ENCODE measurements at places on chromosomes 7 and 10.

GRCh38 chr10:85619832-85620231 lies 746.8 kb downstream of the GRID1 start:
- DNase-seq, result no peak

DNA sequence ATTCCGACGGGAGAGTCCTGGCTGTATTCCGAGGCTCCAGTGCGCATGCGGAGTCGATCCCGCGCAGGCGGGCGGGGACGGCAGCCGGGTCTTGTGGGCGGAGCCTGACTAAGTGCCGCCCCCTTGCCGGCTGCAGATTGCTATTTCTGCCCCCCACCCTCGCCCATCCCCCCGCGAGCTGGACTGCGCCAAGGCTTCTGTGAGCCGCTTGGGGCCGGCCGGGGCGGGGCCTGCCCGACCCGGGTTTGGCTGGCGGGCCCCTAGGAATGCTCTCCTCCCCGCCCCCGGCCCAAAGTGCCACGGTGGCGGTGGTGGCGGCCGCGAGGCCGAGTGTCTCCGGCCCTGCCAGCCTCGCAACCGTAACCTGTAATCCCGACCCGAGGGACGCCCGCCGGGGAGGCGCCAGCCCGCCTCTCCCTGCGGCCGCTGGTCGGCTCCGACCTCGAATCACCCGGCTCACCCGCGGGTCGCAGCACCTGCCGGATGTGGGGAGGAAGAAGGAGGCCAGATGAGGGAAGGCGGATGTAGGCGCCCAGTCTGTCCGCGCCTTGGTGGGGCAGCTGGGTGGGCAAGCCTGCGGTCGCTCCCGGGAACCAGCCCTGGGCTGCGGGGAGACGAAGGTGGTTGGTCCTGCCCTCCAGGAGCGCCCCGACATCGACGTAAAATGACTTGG lies 702 bp upstream of the KAZALD1 start:
- peak; percentile 86 for DNase-seq

DNA sequence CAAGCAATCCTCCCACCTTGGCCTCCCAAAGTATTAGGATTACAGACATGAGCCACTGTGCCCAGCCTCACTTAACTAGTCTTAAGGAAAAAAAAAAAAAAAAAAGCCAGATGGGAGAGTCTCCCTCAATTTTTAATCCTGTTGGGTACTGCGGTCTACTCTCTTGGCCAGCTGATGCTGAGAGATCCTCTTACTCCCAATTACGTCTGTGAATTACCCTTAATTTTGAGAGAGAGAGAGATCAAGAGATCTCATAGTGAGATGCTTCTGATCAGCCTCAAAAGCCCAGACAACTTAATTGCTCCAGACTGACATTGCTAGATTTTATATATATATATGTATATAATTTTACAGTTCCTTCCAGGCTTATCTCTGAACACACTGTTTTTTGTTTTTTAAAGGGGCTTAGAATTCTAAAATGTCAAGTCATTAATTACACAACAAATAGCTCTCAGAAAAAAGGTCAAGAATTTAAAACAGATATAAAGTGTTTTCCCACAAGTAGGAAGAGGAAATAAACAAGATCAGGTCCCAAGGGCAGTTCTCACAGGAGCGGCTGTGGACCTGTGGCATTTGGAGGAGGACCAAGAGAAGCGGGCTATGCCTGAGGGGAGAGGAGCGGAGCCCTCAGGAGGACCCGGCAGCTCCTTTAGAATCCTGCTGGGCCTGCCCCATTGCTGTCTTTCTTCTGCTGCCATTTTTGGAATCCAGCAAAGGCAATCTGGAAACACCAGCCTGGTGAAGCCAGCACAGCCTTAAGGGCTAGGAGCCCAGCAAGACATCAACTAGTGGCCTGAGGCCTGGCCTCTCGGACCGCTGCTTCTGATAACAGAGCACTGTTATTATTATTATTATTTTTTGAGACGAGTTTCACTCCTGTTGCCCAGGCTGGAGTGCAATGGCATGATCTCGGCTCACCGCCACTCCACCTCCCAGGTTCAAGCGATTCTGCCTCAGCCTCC lies 30.1 kb downstream of the DENND2A start:
- no peak for DNase-seq

GRCh38 chr7:14233076-14233867 lies 243.8 kb upstream of the ETV1 start:
- DNase-seq, result no peak

DNA sequence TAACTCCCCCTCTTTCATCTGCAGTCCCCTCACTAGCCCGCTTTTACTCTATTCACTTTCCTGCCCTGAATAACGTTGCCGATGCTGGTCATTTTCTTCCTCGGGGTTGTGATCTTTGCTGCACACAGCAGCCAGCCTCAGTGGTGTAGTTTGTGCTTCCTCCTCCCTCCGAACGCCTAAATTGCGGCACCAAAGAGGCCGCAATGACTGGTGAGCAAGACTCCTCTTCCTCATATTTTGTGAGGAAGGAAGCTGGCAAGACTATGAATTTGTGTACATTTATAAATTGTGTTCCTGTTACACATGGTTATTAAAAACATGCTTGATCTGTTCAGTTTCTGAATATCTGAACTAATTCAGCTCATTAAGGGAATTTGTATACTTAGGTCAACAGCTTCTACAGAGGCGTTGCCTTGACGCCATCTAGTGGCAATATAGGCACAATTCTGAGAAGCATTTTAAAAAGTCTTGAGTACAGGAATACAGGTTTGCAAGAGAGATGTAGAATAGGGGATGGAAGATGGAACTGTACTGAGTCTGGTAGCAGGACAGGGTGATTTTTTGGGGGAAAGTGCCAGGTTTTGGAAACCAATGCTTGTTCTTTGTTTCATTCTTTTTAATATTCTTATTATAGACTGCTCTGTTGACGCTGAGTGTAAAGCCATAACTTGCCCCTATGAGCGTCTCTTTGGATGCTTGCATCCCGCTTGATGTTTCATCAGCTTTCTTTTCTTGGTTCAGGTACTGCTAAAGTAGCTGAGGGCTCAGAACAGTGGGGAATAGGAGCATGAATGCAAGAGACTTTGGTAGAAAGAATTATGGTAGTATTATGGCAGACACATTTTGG lies 4.1 kb upstream of the TAS2R5 start:
- DNase-seq, result peak; percentile 52

- DNase-seq, result no peak
These were observed 609.1 kb upstream of the ANKRD30A start for GRCh38 chr10:36516281-36516680.

GRCh38 chr10:78777466-78777865 lies 291.3 kb upstream of the ZMIZ1 start:
- DNase-seq, result no peak

- no peak for DNase-seq
These were observed 33.2 kb upstream of the RAB18 start for GRCh38 chr10:27470885-27471284.

- DNase-seq, result no peak
These were observed 215.4 kb upstream of the PRSS1 start for GRCh38 chr7:142533920-142534319.

Data from CD4-positive, alpha-beta T cell treated with Interleukin-15 for 4 hours (primary cell).